ENCODE measurements at places on chromosomes 1 and 21. TPM values are rescaled to one million over a fixed set of nuclear protein-coding genes. Genes with fewer than 3 reads are reported as not detected.
A peak's percentile ranks its signal among the peaks of the same experiment; 100 is the strongest.

DNA sequence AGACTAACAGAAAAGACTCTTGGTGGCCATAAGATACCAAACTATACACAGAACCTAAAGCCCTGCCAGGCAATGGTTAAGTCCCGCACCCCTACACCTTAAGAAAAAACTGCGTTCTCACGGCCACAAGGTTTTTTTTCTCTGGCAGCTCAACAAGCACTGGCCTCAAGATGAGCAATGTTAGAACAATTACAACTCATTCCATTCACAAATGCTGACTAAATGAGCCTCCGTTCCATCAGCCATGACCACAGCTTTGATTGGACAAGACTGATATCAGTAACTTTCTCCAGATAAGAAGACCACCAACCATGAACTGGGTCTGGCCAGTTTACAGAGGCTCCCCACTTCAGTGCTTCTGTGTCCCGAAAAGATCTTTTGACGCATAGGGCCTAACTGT, 31.9 kb downstream of the SEC16B start:
- DNase-seq, result no peak

- no peak for DNase-seq
Measured at GRCh38 chr1:1666526-1666925, 7.7 kb upstream of the CDK11B start.

Gene FMO2
- not detected for total RNA-seq

DNA sequence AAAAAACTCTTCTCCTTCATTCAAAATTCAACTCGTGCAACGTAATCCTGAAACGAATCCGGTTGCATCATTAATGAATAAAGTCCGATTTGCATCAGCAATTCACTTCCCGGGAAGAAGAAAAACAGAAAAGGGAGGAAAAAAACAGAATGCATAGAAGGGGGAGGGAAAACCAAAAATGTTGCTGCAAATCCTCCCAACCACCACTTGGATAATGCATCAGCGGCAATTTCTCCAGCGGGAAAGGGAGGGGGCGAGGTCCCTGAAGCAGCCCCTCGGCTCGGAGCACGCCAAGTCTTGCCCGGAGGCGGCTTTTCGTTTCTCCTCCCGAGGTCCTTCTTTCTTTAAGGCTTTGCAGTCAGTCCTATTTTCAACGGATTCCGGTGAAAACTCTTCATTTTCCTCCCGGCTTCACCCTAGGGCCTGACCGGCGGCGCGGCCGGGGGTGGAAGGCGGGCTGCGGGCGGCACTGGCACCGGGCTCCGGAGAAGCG, 723 bp downstream of the CDC42BPA start:
- DNase-seq, result peak; percentile 15

Gene FRRS1
- total RNA-seq, result 0.52 TPM

Gene HPCAL4
- total RNA-seq, result 0.52 TPM
